Fibroblast of skin of back (primary cell): ENCODE measurements at places on chromosomes 6 and 20.

DNA sequence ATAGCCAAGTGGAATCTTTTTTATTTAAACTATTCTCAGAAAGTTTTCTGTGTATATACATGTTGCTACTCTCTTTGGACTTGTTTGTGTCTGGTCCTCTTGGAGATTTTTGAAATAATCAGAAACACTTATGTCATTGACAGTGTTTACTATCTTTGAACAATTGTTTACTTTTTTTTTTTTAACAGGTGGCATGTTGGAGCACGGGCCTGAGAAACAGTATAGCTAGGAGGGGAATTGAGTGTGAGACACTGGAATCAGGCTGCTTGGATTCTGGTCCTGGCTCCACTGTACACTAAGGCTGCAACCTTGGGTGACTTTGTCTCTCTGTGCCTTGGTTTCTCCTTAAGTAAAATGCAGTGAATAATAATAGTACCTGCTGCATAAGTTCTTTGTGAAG is 279.6 kb downstream of the PRL start:
- DNase-seq = no peak

DNA sequence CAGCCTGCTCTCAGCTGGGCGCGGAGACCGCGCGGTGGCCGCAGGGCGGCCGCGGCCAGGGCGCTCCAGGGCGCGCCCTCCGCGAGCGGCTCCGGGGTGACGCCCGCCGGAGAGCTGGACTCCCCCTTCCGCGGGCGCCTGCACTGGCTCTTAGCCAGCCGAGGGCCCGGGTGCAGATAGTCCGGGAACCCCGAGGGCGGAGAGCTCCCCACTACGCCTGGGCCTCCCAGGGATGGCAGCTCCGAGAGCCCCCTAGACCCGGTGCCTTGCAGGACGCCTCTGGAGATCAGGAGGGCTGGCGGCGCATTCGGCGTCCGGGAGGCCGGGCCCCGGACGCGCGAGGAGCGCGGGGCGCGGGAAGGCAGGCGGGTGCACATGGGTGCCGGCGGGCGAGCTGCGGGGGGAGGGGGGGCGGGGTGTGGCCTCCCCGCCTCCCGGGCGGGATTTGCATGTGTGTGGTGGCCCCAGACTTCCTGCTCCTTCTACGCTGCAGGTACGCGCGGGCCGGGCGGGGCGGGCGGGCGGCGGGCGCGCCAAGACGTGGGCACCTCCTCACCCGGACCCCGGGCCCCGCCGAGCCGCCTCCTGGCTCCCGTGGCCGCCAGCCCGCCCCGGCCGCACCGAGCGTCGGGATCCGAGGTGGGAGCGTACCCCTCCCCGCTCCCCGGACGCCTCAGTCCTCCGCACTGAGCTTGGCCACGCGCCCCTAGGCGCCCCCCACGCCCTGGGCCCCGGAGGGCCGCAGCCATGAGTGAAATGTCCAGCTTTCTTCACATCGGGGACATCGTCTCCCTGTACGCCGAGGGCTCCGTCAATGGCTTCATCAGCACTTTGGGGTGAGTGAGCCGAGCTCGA is at the start of gene ITPR3:
Gene ITPR3 (plus strand): TSS at position 467 of the 855 bp plus-strand sequence. CDS start 281 bp downstream, at position 748.
- peak; percentile 25 for DNase-seq

DNA sequence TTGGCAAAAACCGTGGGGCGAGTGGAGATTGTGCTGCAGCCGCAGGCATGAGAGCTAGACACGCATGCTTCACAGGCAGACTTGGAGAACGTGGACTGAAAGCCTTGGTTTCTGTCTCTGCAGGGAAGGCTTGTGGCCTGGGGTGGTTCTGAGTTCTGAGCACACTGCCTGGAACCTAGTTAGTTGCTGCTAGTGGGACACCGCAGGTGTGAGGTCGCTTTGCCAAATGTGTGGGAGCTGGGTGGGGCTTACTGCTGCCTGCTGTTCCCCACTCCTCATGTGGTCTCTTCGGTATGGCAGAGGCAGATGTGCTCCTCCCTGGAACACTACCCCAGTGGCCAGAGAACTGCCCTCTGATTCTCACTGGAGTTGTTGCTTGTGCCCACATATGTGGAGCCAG is 484.0 kb downstream of the MMUT start:
- no peak for DNase-seq

GRCh38 chr6:88725111-88725975 is 238.1 kb downstream of the RNGTT start:
- peak; percentile 96 for DNase-seq

DNA sequence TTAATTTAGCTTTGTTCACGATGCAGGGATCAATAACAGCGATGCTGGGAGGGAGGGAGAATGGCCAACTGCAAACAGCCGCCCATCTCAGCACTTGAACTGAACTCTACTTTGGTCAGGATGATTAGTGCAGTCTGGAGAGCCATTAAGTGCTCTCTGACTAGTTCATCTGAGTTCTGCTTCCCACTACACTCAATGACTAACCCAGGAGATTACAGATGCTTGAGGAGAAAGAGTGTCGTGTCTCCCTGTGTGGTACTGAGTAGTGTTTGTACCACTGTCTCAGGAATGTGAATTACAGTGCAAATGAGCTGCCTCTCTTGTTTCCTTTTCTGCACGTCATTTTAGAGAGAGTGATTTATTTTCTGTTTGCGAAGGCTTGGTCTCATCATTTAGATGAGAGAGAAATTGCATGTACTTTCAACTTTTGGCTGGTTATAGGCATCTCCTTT is 23.5 kb downstream of the CARMIL1 start:
- peak; percentile 89 for DNase-seq

GRCh38 chr6:116463301-116463700 is 2.1 kb downstream of the CALHM6 start:
- DNase-seq = no peak

- no peak for DNase-seq
Observed at GRCh38 chr6:20160541-20161283, 51.6 kb downstream of the MBOAT1 start.

- DNase-seq = no peak
Observed at GRCh38 chr6:138981416-138981815, 6.6 kb downstream of the REPS1 start.

GRCh38 chr6:80134065-80134464 is 27.6 kb downstream of the BCKDHB start:
- DNase-seq = no peak

GRCh38 chr6:166411271-166411670 is 28.5 kb upstream of the MPC1 start:
- DNase-seq = no peak

GRCh38 chr20:1965520-1966351 is 28.1 kb downstream of the PDYN start:
- peak; percentile 49 for DNase-seq

GRCh38 chr20:57188576-57189079 is 77.8 kb downstream of the BMP7 start:
- no peak for DNase-seq

DNA sequence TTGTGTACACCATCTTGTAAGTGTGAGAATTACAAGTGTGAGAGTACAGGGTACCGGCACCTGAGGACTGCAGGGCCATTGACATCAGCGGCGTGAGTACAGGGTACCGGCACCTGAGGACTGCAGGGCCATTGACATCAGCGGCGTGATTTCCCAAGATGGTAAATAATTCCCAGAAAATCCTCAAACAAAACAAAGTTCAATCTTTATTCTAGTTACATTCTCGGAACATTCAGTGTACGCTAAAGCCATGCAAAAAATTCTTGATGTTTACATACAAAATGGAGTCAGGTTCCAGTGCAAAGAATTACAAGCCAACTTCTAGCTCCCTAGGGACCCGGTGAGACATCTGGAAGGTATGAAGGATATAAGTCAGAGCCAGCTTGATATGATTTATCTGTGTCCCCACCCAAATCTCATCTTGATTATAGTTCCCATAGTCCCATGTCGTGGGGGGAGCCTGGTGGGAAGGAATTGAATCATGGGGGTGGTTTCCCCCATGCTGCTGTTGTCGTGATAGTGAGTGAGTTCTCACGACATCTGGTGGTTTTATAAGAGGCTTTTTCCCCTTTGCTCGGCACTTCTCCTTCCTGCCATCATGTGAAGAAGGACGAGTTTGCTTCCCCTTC is 172.7 kb downstream of the TTLL2 start:
- peak; percentile 66 for DNase-seq

DNA sequence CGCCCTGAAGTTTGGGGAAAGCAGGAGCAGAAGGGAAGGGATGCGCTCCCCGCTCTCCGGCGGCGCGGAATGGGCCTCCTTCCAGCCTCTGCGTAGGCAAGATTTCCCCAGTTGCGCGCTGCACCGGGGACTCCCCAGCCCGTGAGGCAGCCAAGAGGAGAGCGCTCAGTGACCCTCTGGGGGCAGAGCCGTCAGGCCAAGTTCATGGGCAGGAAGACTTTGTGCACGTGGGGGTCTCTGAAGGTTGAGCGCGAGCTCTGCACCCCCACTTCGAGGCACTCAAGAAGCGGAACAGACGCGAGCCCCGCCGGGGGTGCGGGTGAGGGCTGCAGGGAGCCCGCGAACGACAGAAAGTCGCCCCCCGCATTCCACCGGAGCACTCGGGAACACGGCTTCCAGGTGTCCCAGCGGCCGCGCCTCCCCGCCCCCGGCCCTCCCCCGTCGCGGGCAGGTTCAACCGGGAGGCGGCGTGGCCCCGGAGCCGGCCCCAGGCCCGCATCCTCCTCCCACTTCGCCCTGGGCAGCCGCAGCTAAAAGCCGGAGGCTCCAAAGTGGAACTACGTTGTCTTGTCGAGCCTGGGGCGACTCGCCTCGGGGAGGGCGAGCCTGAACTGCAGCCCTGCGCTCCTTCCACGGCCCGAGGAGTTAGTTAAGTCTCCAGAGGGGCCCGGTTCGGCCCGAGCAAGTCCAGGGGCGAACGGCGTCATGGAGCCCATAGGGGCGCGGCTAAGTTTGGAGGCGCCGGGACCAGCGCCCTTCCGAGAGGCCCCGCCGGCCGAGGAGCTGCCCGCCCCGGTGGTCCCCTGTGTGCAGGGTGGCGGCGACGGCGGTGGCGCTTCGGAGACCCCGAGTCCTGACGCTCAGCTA is at the start of gene PPP1R3G:
Gene PPP1R3G (plus strand): TSS at position 561 of the 867 bp plus-strand sequence. CDS start 145 bp downstream, at position 706.
- DNase-seq = peak; percentile 63
